Activated T-helper 1 cell treated with anti-CD3 and anti-CD28 coated beads, Interleukin-2, amount 50 U/mL, for 16 hours (primary cell): ENCODE measurements at places on chromosomes 5 and 9.

GRCh38 chr9:2727966-2728613 is 10.8 kb downstream of the KCNV2 start:
- DNase-seq: no peak

DNA sequence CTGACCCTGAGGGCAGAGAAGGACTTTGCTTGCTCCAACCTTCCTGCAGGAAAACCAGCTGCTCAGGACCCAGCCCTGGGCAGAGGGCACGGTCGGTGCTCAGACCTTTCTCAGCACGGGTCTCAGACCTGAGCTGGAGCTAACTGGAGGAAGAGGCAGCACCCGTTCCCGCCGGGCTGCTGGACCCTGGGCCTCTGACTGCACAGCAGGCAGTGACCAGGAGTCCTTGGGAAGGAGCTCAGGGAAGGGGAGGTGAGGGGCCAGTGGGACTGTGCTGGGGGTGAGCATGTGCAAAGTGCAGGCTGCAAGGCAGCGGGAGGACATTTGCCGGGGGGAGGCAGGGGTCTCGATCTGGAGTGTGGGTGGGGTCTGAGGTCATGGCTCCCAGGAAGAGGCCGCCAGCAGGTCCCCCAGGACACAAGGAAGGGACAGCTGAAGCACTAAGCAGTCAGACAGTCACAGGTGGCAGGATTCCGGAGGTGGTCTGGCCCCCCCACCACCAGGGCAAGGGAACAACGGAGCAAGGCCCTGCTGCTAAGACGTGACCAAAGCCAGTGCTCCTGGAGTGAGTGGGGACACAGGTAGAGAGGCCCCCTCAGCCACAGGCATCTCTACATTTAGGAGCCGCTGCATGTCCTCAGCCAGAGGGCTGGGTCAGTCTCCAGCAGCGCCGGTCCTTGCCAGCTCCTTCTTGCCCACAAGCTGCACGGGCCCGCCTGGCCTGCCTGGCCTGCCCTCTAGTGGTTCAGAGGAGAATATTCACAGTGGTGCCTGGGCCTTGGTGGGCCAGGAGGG is 4.8 kb upstream of the DPM2 start:
- DNase-seq: no peak

DNA sequence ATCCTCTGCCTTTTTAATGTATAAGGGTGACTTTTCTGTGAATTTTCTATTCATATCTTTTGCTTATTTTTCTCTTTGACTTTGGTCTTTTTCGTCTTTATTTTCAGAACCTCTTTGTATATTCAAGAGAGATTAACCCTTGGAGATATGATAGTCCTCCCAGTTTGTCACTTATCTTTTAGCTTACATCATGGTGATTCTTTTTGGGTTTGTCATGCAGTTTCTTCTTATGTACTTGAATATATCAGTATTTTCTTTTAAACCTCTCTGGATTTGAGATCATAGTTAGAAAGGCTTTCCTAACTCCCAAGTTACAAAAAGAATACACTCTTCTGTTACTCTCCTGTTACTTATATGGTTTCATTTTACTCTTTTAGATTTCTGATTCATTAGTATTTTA is 27.5 kb upstream of the GPR21 start:
- no peak for DNase-seq

DNA sequence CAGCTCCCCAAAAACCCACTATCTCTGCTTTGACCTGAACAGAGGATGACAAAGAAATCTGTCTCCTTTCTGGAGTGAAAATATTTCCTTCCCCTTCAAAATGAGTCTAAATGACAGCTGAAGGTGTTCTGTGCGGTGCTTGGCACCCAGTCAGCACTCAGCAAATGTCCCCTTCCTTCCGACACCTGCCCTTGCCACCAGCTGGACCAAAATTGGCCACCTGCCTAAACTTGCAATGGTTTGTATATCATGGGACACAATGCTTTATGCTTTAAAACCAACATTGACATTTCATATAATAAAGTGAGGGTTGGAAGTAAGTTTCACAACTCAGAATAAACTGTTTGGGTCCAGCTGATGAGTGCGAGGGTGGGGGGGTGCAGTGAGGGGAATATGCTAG is 7.5 kb upstream of the TTC1 start:
- DNase-seq: no peak

- no peak for DNase-seq
Observed at GRCh38 chr5:372996-373709, 51.6 kb downstream of the AHRR start.

- DNase-seq: no peak
Observed at GRCh38 chr5:148746826-148747535, 79.4 kb upstream of the ADRB2 start.
